Naive B cell (primary cell): ENCODE measurements at places on chromosomes 1 and 21. TPM values are rescaled to one million over a fixed set of nuclear protein-coding genes. Genes with fewer than 3 reads are reported as not detected.

DNA sequence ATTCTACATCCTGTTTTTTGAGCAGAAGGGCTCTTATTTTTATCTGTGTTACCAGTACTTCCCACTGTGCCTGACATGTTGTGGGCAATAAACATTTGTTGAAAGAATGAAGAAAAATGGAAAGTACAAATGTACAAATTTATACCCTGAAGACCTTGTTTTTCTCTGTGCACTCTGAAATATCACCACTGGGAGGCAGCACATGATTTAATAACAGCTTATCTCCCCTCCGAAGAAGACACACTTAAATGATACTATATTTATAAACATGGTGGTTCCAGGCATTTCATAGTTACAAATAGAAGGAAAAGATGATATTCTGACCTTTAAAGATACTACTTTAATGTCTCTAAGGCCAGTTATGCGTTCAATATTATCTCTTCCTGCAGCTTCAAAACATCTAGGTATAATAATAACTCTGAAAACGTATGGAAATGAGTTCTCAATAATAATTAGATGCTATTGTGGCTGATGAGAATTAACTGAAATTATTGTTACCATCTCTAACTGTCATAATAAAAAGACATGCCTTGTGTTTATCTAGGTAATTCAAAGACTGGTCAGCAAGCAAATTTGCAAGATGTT is 12.8 kb downstream of the DYNLT5 start:
- DNase-seq = peak; percentile 27

The TADA1 gene
- polyA plus RNA-seq = 15.4 TPM

The THEMIS2 gene
- polyA plus RNA-seq = 9.7 TPM

GRCh38 chr1:232437510-232437909 is 192.4 kb downstream of the SIPA1L2 start:
- DNase-seq = no peak

GRCh38 chr1:119462964-119463363 is 44.0 kb upstream of the HSD3B1 start:
- no peak for DNase-seq

GRCh38 chr1:161473348-161473747 is 31.9 kb upstream of the FCGR2A start:
- no peak for DNase-seq

GRCh38 chr1:226580625-226581270 is 32.2 kb downstream of the STUM start:
- no peak for DNase-seq

The GREM2 gene
- not detected for polyA plus RNA-seq

GRCh38 chr1:201877877-201878401 is 10.8 kb upstream of the SHISA4 start:
- peak; percentile 21 for DNase-seq

The ZNF684 gene
- polyA plus RNA-seq = 4.2 TPM

- DNase-seq = no peak
Observed at GRCh38 chr1:213829780-213830179, 158.0 kb upstream of the PROX1 start.

The OLFML2B gene
- not detected for polyA plus RNA-seq

The NTNG1 gene
- not detected for polyA plus RNA-seq

- DNase-seq = no peak
Observed at GRCh38 chr1:21625390-21626190, 43.6 kb downstream of the RAP1GAP start.

The MATN1 gene
- 0.39 TPM for polyA plus RNA-seq

The PRAMEF4 gene
- not detected for polyA plus RNA-seq

GRCh38 chr1:212780759-212781158 is 10.8 kb downstream of the NSL1 start:
- DNase-seq = no peak

GRCh38 chr1:178870944-178871343 is at the start of gene ANGPTL1:
ANGPTL1 (minus strand) TSS chr1:178871077; CDS start chr1:178865776, 5,301 bp downstream.
- no peak for DNase-seq

DNA sequence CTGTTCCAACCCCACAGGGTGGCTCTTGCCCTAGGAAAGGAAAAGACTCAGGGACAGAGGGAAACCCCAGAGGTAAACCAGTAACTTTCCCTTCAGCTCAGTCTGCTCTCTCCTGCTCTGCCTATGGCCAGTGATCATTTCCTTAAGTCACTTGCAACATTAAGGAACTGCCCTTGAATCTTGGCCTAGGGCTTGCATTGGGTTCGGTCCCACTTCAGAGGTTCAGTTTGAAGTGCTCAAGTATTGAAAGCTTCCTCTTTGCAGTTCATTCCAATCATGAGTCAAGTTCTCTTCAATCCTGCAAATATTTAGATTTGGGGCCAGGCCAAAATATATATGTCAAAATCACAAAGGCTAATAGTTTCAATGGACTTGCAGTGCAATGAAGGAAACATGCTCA is 97.7 kb upstream of the IRF2BP2 start:
- DNase-seq = no peak

GRCh38 chr21:32257962-32258785 is 20.7 kb downstream of the MIS18A start:
- peak; percentile 8 for DNase-seq

- DNase-seq = no peak
Observed at GRCh38 chr1:196152086-196152485, 456.2 kb downstream of the KCNT2 start.

- no peak for DNase-seq
Observed at GRCh38 chr1:7941437-7941793, 776 bp upstream of the TNFRSF9 start.

The TMIGD3 gene
- polyA plus RNA-seq = not detected

- no peak for DNase-seq
Observed at GRCh38 chr1:162365284-162366020, 11.2 kb downstream of the SPATA46 start.

The PEX14 gene
- 4.0 TPM for polyA plus RNA-seq

DNA sequence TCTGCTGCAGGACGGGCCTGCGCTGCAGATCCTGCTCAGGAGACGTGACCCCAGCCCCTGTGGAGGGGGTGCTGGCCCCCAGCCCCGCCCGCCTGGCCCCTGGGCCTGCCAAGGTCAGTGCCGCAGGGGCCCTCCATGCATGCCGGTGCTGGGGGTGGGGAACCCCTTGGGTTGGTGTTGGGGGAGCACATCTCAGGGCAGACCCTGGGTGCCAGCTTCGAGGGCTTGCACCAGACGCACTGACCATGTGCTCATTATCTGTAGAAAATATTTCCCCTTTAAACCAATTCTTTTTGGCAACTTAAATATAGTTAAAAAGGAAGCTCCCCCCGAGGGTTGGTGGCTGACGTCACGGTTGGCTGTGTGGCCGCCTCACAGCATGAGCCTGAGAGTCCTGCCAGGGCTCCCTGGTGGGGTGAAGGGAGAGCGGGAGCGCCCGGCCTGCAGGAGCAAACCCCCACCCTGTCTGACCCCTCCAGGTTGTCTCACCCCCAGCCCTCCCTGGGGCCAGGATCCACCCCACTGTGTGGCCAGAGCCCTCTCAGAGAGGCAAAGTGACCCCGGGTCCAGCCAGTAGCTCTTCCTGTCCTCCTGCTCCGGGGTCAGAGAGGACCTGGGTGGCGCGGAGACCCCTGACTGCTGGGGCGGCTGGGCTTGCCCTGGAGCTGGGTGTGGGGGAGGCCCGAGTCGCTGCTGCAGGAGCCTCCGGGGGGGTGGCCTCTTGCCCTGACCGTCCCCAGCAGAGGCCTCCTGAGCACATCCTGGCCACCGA is 5.3 kb upstream of the PFKL start:
- no peak for DNase-seq

DNA sequence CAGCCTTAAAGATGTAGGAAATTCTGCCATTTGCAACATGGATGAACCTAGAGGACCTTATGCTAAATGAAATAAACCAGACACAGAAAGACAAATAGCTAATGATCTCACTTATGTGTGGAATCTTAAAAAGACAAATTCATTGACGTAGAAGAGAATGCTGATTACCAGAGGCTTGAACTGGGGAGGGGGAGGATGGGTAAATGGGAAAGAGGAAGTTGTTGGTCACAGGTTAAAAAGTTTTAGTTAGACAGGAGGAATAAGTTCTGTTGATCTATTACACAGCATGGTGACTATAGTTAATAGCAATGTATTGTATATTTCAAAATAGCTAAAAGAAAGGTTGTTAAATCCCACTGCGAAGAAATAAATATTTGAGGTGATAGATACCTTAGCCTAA is 62.8 kb downstream of the PKN2 start:
- no peak for DNase-seq
